Renal cortex interstitium (tissue), 15 donors: ENCODE measurements at places on chromosomes 16 and 17. TPM values are rescaled to one million over a fixed set of nuclear protein-coding genes. Genes with fewer than 3 reads are reported as not detected.

The RNF227 gene
- polyA plus RNA-seq = 4.8 TPM

The FBXL19 gene
- polyA plus RNA-seq = 18.0 TPM

The TMEM88 gene
- 24.3 TPM for polyA plus RNA-seq

The CA10 gene
- polyA plus RNA-seq = 21.0 TPM

DNA sequence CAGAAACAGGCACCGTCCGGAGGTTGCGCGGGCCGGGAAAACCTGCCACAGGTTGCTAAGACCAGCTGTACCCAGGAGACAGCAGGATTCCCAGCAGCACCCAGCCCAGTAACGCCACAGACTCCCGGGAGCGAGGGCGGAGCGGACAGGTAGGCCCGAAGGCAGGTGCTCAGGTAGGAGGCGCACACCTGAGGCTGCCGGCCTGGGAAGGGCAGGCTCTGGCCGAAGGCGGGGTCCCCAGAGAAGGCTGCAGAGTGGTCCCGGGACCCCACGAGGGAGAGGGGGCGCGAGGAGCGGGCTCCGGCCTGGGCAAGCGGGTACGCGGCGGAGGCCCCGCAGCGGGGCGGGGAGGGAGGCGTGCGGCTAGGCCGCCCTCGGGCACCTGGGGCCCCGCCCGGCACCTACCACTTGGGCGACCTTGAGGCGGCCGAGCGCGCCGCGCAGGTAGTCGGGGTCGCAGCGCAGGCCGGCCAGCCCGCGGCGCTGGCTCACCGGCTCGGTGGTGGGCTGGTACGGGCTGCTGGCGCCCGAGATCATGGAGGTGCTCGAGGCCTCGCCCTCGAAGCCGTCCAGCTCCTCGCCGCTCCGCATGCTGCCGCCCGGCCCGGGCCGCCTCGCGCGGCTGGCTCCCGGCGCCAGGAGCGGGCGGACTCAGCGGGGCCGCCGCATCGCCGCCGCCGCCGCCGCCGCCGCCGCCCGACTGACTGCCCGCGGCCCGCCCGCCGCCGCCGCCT, 441 bp downstream of the CMTM4 start:
- no peak for DNase-seq

DNA sequence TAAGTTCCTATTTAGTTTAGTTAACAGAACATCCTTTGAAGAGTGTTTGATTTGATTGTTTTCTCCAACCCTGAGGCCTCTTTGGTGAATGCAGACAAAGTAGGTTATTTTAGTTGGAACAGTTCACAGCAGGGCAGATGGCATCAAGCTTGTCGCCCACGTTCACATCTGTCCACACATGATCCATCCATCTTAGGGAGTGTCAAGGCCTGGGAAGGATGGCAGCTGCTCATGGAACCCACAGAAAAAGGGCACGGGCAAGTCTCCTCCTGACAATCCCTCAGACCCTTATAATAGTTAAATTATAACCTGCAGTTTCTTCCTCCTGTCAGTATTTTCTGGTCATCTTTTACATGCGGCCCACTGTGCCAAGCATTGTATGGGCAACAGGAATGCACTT, 60.2 kb downstream of the KNOP1 start:
- DNase-seq = no peak

DNA sequence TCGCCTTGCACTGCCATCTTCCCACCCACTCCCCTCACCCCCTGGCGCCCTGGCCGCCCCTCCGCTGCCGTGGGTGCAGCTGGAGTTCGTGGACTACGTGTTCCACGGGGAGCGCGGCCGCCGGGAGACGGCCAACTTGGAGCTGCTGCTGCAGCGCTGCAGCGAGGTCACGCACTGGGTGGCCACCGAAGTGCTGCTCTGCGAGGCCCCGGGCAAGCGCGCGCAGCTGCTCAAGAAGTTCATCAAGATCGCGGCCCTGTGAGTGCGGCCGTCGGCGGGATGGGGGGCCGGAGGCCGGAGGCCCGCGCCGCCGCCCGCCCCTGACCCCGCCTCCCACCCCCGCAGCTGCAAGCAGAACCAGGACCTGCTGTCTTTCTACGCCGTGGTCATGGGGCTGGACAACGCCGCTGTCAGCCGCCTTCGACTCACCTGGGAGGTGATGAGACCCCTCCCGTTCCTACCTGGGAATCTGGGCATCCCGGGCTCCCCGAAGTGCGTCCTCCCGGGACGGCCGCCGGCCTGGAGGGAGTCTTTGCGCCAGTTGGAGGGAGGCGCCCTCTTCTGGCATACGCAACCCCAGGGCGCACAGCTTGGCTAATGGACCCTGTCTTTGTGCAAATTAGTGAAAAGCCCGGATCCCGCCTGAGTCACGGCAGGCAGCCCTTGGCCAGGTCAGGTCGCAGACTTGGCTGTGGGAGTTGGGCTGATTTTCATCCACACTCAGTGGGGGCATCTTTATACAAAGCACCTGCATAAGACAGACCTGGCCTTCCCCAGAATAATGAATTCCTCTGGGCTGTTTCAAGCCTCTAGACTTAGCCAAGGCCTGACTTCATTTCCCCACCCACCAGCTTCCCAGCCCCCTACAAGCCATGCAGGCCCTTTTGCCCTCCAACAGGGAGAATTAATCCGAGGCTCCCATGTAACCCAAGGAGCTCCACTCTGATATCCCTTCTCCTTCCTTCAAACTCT, 14.3 kb downstream of the RAPGEFL1 start:
- peak; percentile 65 for DNase-seq

GRCh38 chr17:2215616-2216364, 87.8 kb downstream of the SMG6 start:
- DNase-seq = peak; percentile 72

GRCh38 chr16:30028438-30029076, 2.5 kb downstream of the TLCD3B start:
- DNase-seq = peak; percentile 36

- no peak for DNase-seq
These were observed 639.5 kb upstream of the GOT2 start for GRCh38 chr16:59373632-59374031.

DNA sequence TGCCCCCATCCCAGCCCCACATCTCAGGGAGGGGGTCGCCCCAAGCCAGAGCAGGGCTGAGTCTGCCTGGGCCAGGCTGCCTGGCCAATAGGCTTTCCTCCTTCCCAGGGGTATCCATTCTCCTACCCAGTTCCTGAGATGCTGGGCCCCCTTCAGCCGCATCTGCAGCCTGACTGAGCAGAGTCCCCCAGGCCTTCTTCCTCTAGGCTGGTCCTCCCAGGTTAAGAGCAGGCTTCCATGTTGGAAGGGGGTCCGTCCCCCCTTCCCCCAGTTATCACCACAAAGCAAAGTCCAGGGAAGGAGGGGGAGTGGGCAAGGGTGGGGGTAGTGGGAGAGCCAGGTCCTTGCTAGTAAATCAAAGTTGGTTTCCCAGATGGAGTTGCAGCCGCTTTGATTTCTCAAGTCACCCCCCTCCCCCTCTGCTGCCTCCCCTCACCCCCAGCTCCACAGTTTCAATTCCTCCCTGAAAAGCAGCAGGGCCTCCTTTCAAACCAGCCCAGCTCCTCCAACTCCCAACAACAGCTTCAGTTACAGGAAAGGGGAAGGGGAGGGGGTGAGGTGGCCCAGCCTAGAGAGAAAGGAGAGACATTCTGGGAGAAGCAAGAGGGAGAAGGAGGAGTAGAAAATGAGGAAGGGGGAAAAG, 9.5 kb upstream of the FZD2 start:
- no peak for DNase-seq

GRCh38 chr16:10921536-10922327, 20.5 kb downstream of the DEXI start:
- DNase-seq = no peak

DNA sequence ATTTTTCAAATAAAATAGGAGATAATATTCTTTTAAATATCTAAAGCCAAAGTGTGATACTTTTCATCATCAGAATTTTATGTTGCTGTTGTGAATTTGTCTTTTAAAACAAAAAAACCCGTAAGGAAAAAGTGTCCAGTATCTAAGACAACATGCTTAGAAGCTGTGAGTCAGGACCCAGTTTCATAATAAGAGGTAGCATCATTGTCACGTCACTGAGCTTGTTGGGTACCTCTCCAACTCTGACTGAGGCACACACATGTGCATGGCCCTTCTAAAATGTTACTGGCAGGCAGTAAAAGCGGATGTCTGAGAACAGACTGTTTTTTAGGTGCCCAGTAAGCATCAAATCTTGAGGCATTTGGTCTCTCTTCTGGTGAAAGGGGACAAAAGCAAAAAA, 2.5 kb downstream of the CIAPIN1 start:
- DNase-seq = no peak

DNA sequence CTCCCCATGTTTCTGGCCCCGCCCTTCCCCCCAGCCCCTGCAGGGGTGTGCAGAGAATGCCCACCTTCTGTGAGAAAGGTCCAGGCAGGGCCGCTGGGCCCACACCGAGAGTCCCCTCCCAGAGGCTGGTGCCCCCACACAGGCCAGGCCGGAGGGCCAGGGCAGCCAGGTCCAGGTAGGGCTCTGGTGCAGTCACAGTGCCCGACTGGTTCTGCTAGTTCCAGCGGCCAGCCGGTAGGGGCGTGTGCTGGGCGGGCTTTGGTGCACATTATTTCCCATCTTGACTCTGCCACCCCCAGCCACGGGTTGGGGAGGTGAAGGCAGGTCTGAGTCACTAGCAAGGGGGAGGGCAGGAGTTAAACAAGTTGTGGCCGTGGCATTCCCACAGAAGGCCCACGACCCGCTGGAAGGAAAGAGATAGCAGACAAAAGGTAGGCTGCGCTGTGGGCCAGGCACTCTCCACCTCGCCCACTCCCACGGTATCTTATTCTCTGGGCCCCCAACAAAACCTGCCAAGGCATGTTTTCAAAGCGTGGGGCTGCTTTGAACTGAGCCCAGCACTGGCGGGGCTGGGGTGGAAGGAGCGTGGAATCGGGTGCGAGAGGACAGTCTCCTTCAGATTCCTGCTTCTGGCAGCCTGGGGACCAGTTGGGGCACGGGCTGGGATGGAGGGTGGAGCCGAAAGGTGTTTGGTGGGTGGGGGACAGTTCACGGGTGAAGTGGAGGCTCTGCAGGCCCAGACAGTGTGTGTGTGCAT, 1.9 kb downstream of the EPN3 start:
- no peak for DNase-seq

DNA sequence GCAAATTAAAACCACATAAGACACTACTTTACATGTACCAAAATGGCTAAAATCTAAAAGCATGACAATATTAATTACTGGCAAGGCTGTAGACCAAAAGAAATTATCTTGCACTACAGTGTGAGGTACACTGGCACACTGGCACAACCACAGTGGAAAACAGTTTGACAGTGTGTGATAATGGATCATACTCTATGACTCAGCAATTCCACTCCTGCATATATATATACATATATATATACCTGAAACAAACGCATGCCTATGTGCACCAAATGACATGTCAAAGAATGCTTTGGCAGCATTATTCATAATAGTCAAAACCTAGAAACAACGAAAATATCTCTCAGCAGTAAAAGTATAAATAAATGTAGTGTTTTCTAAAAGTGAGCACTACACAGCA, 4.6 kb upstream of the DYNLRB2 start:
- DNase-seq = no peak

GRCh38 chr16:80656711-80657150, 115.9 kb downstream of the DYNLRB2 start:
- no peak for DNase-seq

- DNase-seq = no peak
These were observed 16.8 kb downstream of the PIEZO1 start for GRCh38 chr16:88768071-88768783.

DNA sequence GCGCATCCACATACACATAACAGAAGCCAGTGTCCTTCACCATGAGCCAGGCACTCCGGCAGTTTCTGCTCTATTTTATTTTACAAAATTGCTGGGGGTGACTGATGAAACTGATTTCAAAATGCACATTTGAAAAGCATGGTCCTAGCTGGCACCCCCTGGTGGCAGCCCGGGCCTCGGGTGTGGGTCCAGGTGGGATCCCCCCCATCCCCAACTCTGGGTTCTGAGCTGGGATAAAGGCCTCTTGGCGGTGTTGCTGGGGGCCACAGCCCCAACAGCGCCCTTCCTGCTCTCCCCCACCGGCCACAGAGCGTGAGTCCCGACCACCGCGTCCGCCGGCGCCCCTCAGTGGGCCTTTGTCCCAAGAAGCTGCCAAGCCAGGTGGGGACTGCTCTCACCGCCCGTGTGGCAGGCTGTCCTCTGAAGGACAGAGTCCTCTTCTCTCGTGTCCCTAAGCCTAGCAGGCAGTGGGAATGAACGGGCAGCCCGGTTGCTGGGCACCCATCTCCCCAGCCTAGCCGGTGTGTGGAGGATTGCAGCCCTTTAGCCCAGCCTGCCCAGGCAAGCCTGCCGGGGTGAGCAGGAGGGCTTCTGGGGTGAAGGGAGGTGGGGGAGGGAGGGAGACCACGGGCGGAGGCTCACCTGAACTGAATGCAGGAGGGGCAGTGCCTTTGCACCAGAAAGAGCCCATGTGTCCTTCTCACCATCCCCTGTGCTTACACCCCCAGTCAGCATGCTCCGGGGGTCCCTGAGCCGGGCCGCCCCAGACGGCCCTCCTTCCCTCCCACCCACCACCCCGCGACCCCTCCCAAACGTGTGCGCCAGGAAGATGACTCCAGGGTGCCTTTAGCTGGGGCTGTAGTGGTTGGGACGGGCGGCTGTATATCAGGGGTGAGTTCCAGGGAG, 898 bp downstream of the SNAI3 start:
- DNase-seq = no peak

GRCh38 chr17:68514831-68515635, 2.8 kb downstream of the PRKAR1A start:
- no peak for DNase-seq

DNA sequence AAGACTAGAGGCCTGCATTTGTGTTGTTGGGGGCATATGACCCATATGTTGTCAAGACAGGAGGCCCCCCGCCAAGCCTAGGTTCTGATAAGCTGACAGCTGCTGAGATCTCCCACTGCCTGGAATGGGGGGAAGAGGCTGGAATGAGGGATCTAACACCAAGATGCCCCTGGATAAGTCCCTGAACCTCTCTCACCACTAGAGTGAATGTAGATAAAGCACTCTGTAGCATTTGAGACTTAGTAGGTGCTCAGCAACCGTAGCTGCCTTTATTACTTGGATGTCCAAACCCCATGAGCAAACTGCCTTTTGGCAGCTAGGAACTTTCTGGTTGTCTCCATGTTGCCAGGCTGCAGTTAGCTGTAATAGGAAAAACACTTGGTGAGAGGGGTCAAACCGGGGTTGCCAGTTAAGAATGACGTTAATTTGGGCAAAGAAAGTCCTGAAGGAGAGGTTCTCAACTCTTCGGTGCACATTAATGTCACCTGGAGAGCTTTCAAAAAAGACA, 4.4 kb upstream of the RASL10B start:
- no peak for DNase-seq

- no peak for DNase-seq
These were observed 9.3 kb downstream of the BECN1 start for GRCh38 chr17:42814633-42815399.

DNA sequence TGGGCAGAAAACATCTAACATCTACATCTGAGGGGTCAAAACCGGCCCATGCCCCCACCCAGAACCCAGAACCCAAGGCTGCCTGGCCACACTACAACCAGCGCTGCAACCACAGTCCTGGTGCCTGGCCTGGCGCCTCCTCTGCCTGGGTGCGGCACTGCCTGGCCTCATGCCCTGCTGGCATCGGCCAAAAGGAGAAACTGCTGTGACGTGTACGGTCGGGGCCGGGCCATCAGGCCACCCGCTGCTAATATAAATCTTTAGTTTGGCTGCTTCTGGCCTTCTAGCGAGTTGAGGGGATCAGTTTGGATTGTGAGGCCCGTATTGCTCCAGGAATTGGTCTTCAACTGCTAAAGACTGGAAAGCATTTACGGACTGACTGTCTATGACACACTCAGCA, 22.8 kb downstream of the TMEM204 start:
- no peak for DNase-seq
